ENCODE measurements at places on chromosomes 6 and 20.
A peak's percentile ranks its signal among the peaks of the same experiment; 100 is the strongest.

- no peak for DNase-seq
These were observed 42.8 kb downstream of the MAP3K5 start for GRCh38 chr6:136749359-136749997.

DNA sequence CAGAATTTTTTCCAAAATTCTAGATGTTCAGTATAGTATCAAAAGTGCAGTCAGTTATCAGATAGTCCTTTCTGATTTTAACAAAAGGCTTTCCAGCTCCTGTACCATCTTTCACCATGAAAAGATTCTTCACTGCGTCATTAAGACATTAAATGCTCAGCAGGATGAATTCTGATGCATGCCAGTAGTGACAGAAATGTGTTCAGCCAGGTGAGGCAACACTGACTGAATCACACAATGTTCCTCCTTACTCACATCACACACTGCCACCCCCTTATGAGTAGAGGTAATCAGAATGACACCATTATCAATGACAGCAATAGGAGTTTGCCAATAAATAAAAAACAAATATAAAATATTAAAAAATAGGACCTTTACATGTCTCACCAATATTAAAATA is 426.6 kb upstream of the PLCB4 start:
- no peak for DNase-seq

GRCh38 chr6:30326526-30327231 is at the start of gene TRIM39:
TSS of gene TRIM39 (plus strand) at chr6:30326927. CDS start at chr6:30329318, 2,391 bp downstream.
- peak; percentile 54 for DNase-seq

DNA sequence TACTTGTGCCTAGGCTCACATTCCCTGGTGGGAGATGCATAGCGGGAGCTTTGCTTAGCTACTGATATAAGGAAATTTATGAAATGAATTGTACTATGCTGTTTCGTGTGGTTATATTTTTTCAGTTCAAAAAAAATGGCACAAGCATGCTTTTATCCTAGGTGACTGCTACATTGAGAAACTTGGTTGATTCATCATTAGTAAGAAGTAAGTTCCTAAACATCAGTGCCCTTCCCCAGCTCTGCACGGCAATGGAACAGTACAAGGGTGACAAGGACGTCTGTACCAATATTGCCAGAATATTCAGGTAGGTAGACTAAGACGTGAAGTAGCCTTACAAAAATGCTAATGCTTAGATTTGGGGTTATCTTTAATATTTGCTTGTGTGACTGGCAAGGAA is 79.7 kb downstream of the ARMC2 start:
- DNase-seq = no peak

DNA sequence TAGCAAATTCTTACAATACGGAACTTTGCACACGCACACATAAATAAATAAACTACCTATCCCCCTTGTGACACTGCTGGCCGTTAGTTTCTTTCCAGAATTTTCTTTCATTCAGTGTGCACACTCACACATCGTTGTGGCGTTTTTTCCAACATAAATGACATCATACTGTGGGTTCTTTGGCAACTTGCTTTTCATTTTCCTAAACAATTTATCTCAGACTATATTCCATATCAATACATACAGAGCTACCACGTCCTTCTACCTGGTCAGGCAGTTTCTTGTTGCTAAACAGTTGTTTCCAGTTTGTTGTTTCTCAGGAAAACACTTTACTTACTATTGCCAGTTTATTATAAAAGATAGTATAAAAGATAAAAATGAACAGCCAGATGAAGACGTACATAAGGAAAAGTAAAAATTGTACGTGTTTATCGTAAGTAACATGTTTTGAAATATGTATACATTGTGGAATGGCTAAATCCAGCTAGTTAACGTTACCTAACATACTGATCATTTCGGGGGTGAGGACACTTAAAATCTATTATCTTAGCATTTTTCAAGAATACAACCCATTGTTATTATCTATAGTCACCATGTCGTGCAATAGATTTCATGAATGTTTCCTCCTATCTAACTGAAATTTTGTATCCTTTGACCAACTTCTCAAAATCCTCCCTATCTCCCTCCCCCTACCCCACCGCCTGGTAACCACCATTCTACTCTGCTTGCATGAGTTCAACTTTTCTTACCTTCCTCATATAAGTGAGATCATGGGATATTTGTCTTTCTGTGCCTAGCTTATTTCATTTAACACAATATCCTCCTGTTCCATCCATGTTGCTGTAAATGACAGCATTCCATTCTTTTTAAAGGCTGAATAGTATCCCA is 1.2 kb upstream of the TP53RK start:
- DNase-seq = no peak

- DNase-seq = no peak
These were observed 151.4 kb downstream of the ID4 start for GRCh38 chr6:19988555-19988954.

GRCh38 chr6:90251295-90251992 is 45.2 kb downstream of the BACH2 start:
- peak; percentile 15 for DNase-seq

- DNase-seq = peak; percentile 21
These were observed 178.7 kb downstream of the TAF4 start for GRCh38 chr20:61886721-61887595.

DNA sequence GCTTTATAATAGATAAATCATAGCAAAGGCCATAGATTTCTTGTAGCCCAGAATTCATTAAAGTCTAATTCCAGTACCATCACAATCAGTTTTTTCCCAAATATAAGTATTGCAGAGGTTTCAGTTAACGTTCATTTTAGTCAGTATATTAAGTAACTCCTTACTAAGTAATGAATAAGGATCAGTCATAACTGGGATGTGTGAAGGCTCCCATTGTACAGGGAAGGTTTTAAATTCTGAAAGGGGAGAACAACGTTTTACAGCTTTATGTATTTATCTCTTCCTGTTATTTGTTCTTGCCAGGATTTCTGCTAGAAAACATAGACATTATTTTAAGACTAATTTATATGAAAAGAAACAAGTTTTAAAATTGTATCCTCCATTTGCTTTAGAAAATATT is 215.5 kb upstream of the LAMP5 start:
- DNase-seq = no peak

- no peak for DNase-seq
These were observed 45.8 kb downstream of the SOX4 start for GRCh38 chr6:21639316-21639715.

DNA sequence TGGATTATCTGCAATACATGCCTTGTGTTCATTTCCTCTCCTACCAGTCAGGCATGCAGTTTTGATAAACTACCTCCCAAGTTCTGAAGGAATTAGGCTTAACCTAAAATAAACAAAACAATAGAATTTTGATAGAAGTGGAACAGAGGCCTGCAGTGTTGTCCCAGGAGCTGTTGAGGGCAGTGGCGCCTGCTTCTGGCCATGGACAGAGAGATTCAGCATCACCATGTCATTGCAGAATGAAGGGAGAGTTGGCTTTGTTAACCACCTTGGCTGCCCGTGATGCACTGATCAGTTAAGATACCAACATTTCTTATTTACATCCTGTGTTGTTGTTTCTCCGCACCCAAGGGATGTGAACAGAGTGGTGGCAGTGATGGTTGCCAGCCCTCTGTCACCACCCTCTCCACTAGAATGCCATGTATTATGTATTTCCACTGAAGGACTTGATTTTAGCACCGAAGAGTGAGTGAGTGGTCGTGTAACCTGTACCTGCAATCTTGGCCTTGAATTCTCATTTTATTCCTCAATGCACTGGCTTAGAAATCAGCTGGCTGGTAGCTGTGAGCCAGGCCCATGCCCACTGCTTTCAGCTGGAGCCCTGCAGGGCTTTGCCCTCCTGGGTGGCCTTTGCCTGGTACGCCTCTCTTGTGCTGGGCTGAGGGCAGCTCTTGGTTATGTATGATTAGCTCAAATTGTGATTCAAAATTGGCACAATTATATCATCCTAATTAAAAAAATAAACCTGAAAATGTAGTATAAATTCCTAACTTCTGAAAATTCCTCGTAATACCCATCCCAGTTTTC is 56.5 kb downstream of the SHLD1 start:
- DNase-seq = no peak

DNA sequence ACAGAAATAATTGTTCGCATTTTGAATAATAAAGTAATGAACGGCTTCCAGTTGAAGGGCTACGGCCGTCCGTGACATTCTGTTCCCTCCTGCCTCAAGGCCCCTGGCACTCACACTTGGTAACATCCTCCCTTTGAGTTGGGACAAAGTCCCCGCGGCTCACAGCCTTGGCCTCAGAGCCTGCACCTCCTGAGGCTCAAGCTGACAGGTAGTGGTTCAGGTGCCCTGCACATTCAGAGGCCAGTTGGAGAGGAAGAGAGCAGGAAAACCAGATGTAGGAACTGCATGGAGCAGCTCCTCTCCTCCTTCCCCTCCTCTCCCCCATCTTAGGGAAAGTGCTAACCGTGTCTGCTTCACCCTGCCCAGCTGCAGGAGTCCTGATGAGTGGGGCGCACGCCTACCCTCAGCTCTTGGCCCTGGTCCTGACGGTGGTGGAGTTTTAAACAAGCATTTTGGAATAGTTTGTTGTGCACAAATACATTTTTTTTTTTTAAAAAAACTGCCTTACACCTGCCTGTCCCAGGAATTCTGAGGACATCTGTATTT is 393.1 kb downstream of the SMOC2 start:
- no peak for DNase-seq

DNA sequence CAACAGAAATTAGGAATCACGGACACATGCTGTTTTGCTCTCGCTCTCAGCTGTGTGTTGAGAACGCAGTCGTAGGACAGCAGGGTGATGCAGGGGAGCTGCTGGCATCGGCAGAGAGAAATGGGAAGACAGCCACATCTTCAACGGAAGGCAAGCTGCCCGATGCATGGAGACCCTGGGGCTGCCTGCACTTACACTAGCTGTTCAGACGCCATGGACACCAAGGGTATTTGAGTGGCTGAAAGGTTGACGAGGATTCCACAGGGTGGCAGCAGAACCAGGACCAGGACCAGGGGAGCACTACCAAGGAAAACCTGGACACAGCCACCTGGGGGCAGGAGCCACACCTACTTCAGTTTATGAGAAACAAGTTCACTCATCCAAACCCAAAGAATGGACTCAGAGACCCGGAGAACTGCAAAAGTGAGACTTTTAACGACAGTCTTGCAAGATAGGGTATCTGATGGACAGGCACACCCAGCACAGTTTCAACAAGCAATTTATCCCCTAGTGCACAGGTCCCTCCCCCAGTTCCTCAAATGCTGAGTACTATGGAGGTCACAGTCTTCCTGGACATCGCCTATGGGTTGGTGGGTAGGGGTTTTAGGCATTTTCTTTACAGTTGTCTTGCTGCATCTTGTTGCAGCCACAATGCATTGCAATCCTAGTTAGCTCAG is 56.3 kb upstream of the ENTPD6 start:
- DNase-seq = no peak

DNA sequence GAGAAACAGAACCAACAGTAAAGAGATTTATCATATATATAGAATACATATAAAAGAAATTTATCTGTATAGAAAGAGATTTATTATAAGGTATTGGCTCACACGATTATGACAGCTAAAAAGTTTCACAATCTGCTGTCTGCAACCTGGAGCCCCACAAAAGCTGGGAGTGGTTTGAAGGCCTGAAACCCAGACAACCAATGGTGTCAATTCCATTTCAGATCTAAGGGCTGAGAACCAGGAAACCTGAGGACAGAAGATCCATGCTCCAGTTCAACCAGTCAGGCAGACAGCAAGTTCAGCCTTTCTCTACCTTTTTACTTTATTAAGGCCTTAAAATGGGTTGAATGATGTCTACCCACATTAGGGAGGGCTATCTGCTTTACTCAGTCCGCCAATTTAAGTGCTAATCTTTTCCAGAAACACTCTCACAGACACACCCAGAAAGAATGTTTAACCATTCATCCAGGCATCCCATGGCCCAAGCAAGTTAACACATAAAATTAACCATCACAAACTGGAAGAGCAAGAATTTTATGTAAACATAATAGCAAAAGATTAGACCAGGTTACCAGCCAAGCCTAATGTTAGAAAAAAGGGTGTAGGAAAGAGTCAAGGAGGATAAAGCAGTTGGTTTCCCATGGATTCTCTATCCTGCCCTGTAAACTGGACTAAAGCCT is 170.9 kb downstream of the FUT9 start:
- DNase-seq = no peak

DNA sequence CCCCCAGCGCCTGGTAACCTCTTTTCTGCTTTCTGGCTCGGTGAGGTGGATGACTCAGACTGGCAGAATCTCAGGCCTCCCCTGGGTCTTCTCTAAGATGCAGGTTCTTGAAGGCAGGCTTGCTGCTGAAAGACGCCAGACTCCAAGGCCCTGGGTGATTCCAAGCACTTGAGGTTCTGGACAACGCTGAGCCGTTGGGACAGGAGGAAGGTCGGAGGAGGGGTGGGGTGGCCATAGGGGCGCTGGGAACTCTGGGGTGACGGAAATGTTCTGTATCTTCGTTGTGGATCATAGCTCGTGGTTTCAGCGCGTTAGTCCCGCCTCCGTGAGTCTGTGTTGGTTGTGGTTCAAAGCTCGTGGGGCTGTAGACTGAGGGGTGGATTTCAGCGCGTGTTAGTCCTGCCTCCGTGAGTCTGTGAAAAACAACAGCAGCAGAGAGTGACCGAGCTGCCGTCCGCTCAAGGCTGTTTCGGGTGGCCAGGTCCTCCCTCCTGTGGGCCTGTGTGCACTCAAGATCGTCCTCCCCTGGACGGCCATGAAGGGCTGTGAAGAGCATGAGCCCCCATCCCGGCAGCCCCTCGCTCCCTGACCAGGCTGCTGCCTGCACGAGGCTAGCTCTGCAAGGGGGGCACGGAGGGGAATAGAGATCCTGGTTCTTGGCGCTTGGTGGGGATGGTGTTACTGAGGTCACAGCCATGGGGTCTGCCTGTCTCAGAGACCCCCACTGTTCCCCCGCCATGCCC is 7.7 kb downstream of the NTSR1 start:
- no peak for DNase-seq

DNA sequence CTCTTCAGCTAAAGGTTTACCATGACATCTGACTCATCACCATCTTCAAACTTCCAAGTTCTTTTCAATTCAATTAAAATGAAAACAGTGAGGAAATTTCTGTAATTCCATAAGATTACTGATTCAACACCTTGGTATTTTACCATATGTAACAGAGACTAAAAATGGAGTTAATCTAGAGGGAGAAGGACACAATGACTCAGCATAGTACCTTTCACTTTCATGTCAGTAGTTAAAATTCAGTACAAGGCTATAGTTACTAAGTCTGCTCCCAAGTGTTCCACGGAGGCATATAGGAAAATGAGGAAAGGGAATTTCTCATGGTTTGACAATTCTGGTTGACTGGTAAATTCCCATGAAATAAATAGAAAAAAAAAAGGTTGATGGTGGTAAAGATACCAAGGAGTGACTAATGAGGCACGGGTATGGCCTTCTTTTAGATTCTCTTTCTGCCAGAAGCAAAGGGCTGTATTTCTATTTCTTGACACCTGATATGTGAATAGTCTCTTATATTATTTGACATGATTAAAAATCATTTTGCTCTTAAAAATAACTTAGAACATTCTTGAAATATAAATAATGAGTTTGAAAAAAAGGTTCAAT is 526.7 kb upstream of the ADGRB3 start:
- DNase-seq = no peak
